CD4-positive, alpha-beta memory T cell (primary cell): ENCODE measurements at places on chromosomes 12 and 14.

DNA sequence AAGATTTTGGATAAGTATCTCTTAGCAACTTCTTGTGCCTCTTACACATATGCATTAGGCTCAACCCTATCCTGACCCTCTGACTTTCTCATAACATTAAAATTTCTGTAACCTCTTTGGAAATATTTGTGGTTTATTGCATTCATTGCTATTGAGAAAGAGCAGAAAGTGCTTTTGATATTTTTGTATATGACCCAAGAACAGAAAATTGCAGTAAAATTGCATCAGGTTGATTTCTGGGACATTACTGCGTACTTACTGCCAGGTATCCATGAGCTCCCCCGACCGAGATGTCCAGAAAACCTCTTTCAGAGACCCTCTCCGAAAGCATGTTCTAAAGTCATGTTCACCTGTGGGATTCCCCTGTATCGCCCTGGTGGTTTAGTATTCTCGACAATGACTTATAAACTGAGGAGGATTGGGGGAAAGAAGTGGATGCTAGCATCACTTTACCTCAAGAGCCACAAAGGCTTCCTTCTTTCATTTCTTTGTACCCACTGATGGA is 14.5 kb upstream of the IL22 start:
- DNase-seq, result no peak

- DNase-seq, result no peak
These were observed 93.0 kb downstream of the SLC41A2 start for GRCh38 chr12:104865080-104865479.

DNA sequence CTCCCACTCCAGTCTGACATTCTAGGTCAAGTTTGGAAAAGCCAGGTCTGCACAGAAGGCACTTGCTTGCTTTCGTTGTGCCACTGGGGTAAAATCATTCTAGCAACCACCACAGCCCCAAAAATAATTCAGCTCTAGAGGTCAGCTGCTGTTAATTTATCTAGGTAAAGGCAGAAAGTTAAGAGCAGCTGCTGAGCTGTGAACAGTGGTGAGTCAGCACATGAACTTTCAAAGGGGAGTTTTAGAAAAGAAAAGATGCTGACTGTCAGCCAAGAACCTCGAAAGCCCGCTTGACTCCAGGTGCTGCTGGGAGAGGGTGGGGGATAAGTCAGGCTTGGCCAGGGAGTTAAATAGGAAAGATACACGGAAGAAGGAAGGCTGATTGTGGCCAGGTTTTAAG is 12.7 kb downstream of the CCDC197 start:
- DNase-seq, result no peak

- DNase-seq, result peak; percentile 79
These were observed at the start of gene COQ5 for GRCh38 chr12:120528861-120529525. Gene COQ5 (minus strand): TSS chr12:120529158. CDS start chr12:120529141, 17 bp downstream.

- no peak for DNase-seq
These were observed 6.5 kb downstream of the MLH3 start for GRCh38 chr14:75044752-75045151.

DNA sequence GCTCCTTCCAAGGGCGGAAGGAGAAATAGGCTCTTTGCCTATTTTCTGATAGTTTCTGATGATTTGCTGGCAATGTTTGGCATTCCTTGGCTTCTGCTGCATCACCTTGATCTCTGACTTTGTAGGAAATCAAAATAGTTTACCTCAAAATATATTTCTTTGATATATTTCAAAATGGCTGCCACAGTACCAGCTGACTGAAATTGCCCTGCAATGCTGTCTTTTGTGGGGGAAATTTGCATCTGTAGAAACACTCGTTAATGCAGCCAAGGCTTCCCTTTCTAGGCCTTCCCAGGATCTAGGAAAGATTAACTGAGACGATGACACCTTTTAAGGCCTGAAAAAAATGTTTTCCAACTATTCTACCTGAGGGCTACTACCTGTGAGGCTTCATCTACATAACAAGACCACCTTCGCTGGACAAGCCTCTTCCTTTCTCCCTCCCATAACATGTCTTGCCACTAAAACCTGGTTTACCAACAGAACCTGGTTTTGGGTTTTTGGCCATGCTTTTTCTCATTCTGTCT is 212.8 kb upstream of the SSTR1 start:
- DNase-seq, result no peak

GRCh38 chr12:112252184-112252583 is 126.8 kb downstream of the TRAFD1 start:
- DNase-seq, result no peak

DNA sequence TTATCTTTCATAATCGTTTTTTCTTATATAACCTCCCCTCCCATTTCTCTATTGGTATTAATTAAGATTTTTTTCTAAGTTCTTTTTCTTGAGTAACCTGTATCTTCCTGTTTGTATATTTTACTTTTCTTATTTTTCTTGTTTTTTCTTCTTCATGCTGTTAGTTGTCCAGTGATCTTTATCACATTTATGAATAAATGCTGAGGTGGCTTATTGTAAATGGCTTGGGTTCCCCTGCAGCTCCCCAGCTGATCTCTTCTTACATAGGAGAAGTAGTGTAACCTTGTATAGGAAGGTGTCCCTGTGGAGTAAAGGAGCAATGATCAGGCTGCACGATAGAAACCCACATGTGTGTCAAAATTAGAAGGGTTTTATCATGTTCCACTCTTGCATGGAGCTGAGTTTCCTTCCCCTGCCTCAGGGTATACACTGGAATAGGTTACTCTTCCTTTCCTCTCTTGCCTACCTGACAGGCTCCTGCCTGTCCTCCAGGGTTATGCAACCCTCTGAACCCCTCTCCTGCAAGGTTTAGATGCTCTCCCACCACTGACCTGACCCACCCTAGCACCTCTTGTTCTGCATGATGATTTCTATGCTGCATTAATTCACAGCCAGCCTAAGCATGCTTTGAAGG is 334.8 kb upstream of the RGS6 start:
- no peak for DNase-seq

DNA sequence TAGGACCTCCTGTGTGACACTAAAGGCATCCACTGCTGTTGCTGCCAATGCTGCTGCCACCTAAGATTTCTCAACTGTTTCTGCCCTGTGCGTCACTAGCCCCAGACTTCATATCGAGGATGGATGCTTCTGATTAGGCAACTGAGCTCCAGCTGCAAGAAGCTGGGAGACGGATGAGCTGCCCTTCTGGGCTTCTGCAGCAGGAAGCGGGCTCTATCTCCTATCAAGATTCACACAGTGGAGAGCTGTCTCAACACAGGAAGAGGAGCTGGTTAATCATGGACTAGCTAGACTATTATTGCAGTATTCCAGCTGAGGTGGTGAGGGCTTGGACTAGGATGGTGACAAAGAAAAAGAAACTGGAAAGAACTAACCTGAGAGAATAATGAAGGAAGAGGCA is 59.2 kb upstream of the PELI2 start:
- DNase-seq, result no peak

- DNase-seq, result no peak
These were observed 41.7 kb downstream of the NPAS3 start for GRCh38 chr14:32980178-32980901.

DNA sequence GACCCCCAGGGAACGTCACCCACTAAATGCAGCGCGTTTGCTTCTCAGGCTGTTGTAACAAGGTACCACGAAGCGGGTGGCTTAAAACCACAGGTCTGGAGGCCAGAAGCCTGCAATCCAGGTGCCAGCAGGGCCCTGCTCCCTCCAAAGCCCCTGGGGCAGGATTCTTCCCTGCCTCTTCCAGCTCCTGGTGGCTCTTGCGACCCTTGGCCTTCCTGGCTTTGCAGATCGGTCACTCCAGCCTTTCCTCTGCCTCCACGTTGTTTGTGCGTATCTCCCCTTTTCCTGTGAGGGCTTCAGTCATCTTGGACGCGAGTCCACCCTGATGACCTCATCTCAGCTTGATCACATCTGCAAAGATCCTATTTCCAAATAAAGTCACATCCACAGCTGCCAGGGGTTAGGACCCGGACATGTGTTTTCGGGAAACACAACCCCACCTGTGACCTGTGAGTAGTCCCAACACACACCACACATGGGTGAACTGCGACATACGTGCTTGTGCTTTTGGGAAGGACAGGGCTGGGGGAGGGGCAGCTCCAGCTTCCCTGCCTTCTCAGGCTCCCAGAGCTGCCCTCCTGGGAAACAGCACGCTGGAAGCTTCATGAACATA is 114.5 kb upstream of the NCOR2 start:
- no peak for DNase-seq

DNA sequence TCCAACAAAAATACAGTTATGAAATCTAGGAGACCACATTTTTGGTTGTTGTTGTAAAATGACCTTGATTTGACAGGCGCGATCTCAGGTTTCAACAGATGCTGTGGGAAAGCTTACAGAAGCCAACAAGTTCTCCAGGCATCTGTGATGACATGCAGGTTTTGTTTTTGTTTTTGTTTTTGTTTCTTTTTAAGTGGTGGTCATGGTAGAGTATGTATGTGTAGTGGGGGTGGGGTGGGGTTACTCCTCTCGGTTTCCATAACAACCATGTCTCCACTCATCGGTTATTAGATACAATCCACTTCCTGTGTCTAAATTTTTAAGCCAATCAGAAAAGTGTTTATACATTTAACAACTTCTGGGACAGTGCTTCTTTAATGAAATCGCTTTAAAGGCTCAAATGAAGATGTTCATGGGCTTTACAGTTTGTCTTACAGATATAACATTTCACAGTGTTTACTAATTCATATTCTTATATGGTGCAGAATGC is 199.9 kb upstream of the FOXN3 start:
- peak; percentile 87 for DNase-seq

GRCh38 chr14:92995620-92996019 is 72.7 kb downstream of the CHGA start:
- no peak for DNase-seq

GRCh38 chr14:103727313-103727980 is 11.8 kb downstream of the ZFYVE21 start:
- no peak for DNase-seq

GRCh38 chr12:12482150-12482761 is 80.4 kb downstream of the DUSP16 start:
- peak; percentile 78 for DNase-seq

GRCh38 chr14:77856941-77857340 is 57.0 kb downstream of the ADCK1 start:
- no peak for DNase-seq
